ENCODE measurements at places on chromosomes 7 and 10.

GRCh38 chr10:78768041-78768835 lies 300.5 kb upstream of the ZMIZ1 start:
- no peak for DNase-seq

- no peak for DNase-seq
These were observed 30.5 kb upstream of the FBXW4 start for GRCh38 chr10:101725296-101726114.

- DNase-seq, result no peak
These were observed 42.7 kb downstream of the PLAU start for GRCh38 chr10:73953665-73954064.

GRCh38 chr10:131431533-131431932 lies 120.0 kb upstream of the TCERG1L start:
- no peak for DNase-seq

DNA sequence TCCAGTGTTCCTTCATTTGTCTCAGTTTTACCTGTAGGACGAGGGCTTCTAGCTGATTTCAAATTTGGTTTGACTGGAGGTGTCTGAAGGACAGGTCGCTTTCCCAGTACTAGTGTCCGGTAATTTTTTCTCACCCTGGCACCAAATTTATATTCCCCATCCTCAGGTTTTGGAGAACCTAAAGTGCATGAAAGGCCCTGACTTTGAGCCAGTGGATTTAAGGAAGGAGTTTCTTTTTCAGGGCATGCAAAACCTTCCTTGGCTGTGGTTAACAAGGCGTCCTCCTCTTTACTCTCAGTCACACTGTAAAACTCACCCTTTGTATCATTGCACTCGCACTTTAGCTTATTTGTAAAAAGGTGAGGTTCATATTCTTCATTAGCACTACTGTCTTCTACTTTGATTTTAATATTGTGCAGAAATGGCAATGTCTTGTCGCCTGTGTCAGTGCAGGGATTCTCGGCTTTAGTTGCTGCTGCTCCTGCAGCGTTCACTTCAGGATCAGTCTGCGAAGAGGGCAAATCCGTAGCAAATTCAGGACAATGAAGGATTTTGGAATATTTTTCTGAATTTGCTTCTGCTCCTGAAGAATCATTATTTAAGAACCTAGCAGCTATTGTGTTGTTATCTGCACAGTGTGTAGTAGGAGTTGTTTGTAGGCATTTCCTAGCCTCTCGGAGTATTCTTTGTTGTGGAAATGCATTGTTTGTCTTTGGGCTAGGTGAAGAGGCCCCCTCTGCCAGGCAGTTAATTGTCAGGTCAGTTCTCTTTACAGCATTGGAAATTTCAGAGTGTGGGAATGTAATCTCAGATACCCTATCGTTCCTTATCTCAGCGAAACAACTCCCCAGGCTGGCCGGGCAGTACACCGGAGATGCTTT lies 9.9 kb downstream of the SKIDA1 start:
- no peak for DNase-seq

GRCh38 chr10:14560274-14560673 lies 214.4 kb downstream of the FAM107B start:
- DNase-seq, result no peak

DNA sequence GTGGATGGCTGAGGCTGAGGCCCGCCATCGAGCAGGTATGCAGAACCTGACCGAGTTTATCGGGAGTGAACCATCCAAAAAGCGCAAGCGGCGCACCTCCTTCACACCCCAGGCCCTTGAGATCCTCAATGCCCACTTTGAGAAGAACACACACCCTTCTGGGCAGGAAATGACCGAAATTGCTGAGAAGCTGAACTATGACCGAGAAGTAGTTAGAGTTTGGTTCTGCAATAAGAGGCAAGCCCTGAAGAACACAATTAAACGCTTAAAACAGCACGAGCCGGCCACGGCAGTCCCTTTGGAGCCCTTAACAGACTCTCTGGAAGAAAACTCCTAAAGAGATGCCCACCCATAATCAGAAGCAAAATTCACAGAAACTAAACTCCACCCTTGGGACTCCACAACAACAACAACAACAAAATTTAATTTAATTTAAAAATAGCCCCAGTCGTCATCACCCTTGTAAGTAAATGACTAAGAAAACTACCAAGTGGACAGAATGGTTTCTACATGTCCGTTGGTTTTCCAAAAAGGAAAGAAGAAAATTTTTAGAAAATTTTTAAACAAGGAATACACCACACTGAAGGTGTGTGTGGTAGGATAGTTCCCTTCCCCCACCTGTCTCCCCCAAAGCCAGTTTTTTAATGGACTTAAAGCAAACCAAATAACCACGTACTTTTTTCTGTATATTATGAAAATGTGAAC lies 101.7 kb upstream of the YAE1 start:
- DNase-seq, result no peak

GRCh38 chr10:31319602-31320549 lies 860 bp downstream of the ZEB1 start:
- peak; percentile 9 for DNase-seq

DNA sequence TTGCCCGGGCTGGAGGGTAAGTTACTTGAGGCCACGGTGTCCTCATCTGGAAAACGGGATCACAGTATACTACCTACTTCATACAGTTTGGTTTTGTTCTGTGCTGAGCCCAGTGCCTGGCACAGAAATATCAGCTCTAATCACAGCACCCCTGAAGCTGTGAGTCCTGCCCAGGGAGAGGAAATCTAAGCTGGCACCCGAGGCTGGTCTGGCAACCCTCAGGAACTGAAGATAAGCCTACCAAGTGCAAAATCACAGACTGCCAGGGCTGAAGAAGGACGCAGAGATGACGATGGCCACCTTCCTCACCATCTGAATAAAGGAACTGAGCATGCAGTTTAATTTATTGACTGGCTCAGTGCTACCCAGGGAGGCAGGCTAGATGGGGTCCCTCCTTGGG lies 7.7 kb upstream of the TMEM120A start:
- DNase-seq, result no peak

DNA sequence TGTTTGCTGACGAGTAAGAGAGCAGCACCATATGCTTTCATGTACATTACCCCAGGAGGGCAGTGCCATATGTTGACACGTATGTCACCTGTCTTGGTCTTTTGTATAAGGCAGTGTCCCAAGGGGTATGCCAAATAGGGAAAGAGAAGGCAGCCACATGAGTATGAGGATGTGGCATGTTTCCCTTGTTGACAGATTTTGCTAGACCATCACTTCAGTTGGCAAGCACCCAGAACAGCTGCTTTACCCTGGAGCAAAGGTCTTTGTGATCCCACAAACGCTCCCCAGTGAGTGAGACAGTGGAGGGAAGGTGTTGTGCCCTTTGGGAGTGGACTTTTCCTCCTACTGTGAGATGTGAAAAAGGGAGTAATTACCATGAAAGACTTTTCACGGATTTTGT lies 350.1 kb downstream of the ETV1 start:
- peak; percentile 95 for DNase-seq

DNA sequence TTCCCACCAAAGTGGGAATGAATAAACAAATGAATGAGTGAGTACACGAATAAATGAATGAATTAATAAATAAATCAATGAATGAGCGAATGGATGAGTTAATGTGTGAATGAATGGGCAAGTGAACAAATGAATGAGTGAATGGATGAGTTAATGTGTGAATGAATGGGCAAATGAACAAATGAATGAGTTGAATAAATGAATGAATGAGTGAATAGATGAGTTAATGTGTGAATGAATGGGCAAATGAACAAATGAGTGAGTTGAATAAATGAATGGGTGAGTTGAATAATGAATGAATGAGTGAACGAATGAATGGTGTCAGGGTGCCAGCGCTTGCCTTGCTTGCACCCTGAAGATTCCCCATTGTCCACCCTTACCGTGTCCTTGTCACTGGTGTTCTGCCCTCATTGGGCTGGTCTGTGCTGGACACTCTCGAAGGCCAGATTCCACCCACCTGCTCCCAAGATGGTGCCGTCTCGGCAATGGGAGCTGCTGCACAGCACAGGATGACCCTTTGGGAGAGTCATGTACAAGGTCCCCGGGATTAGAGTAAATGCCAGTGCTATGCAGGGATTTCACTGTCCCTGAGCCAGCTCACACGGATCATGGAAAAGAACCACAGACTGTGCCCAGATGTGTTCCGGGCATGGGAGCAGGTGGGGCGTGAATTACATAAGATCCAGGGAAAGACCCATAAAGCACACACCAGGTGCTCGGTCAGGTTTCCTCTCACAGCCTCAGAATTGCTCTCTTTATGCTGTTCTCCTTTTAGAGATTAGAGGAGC lies 83.2 kb downstream of the CAMK1D start:
- DNase-seq, result no peak

GRCh38 chr7:42688056-42688371 lies 223.9 kb downstream of the C7orf25 start:
- DNase-seq, result no peak

GRCh38 chr10:30742471-30742870 lies 112.9 kb upstream of the LYZL2 start:
- DNase-seq, result no peak

DNA sequence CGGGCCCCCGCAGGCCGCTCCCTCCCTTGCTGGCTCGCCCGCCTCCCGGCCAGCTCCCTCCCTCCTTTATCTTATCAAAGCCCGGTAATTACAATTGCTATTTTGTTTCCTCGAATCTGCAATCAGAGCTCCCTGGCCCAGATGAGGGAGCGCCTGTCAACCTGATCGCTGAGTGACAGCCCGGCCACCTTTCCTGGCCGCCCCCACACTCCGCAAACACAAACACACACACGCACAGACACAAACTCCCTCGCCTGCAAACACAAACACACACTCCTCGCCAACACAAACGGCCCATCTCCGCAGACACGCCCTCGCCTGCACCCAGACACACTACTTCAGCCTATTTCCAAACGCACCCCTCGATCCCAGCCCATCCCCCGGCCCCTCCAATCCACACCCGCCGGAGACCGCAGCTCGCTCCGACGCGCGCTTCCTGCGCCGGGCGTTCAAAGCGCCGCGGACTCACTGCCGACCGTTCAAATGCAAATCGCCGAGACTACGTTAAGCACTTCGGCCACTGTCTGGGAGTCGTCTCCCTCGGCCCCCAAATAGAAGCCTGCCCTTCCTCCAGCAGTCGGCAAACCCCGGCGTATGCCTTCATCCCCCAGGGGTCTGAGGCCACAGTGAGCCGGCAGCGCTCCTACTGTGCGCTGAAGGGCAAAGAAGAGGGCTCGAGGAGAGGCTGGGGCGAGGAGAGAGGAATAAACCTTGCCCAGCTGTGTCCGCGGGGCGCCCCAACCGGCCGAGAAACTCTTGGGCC lies 3.0 kb upstream of the FGF8 start:
- DNase-seq, result peak; percentile 14

- no peak for DNase-seq
These were observed 10.3 kb upstream of the MYO1G start for GRCh38 chr7:44989132-44989531.

GRCh38 chr7:4631380-4632179 lies 50.5 kb upstream of the FOXK1 start:
- peak; percentile 80 for DNase-seq

DNA sequence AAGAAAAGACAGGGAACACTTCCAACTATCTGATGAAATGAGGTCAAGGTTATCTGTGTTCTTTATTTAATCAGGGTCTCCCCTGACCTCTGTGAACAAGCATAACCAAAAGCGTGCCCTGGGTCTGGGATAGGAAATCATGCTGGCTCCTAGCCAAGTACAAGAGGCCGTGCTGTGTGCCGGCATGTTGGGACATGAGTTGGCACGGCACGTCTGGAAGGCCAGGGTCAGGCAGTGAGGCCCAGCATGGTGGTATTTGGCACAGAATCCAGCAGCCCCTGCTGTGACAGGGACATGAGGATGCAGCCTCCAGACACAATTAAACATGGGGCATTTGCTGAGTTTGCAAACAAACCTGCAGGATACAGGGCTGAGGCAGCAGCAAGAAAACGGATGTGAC lies 320.4 kb downstream of the PLXNA4 start:
- DNase-seq, result peak; percentile 62

- no peak for DNase-seq
These were observed 90.2 kb upstream of the KLF6 start for GRCh38 chr10:3874990-3875841.

- DNase-seq, result no peak
These were observed 69.1 kb downstream of the SCRN1 start for GRCh38 chr7:29920491-29920890.

DNA sequence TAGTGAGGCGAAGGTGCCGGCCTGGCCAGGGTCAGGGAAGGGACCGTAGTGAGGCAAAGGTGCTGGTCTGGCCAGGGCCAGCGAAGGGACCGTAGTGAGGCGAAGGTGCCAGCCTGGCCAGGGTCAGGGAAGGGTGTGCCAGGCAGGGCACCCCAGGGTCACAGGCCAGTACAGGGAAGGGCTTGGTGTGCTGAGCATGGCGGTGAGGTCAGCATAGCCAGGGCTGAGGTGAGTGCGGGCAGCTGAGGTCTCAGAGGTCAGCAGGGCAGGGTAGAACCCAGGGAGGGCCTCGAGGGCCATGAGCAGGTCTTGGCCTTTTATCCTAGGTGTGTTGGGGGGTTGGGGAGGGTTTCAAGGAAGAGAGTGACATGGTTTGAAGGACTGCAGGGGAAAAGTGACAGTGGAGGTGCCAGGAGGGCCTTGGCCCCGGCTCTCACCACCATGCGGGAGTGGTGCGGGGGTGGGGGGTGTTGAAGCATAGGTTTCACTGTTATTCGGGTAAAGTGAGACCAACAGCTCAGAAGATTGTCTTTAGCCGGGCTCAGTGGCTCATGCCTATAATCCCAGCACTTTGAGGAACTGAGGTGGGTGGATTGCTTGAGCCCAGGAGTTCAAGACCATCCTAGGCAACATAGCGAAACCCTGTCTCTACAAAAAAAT lies 93.3 kb downstream of the CHST15 start:
- DNase-seq, result no peak

DNA sequence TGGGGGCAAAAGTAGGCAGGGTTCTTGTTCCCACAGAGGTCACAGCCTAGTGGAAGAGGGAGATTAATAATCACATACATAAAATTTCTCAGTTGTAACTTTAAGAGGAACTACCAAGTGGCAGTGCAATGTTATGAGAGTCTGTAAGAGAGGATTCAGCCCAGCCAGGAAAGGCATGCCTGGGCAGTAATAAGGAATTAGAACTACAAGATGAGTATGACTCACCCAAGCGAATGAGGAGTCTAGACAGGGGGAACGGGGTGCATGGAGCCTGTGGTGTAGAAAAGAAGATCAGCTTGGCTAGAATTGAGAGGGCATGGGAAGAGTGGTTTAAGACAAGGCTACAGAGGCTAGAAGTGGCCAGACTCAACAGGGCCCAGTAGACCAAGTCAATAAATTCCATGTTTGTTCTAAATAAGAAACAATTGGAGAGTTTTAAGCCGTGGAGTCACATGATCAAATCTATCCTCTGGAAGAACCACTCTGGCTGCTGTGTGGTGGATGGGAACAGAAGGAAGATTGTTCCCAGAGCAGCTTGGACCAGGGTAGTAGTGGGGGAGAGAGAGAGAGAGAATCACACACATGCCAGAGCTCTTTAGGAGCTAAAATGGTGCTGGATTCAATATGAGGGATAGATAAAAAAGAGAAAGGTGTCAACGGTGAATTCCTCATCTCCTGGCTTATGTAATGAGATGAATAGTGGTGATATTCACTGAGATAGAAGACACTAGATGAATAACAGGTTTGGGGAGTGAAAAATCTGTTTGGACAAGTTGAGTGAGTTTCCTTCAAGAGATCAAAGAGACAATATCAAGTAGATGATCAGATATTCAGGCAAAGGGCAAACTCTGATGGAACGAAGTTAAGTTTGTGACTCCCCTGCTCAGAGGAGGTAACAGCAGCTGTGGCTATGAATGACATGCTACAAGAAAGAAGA lies 265.1 kb downstream of the FGFR2 start:
- DNase-seq, result no peak

- no peak for DNase-seq
These were observed 40.4 kb upstream of the DMTF1 start for GRCh38 chr7:87111877-87112276.

- no peak for DNase-seq
These were observed 24.9 kb upstream of the CACNA2D1 start for GRCh38 chr7:82468435-82468834.

GRCh38 chr7:98134420-98135228 lies 28.0 kb downstream of the LMTK2 start:
- no peak for DNase-seq
